ENCODE measurements at places on chromosomes 5 and 9.
A peak's percentile ranks its signal among the peaks of the same experiment; 100 is the strongest.

GRCh38 chr9:137666955-137667670, 48.3 kb downstream of the EHMT1 start:
- DNase-seq, result no peak

DNA sequence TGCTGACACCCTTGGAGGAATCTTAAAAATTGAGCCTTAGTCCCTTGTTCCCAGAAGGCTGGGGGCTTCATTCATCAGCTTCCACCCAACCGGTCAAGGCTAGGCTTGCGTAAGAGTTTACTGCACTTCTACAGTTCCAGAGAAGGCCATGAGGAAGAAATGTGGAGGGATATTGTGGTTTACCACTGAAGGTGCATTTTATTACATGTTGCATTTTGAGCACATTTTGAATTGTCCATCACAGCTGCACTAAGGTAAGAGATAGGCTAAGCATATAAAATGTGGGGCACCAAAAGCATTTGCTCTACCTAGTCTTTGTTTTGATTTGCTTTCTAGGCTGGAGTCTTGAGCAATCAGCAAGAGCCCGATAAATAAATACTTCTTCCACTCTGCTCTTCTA, 167.1 kb upstream of the PAPPA start:
- no peak for DNase-seq

DNA sequence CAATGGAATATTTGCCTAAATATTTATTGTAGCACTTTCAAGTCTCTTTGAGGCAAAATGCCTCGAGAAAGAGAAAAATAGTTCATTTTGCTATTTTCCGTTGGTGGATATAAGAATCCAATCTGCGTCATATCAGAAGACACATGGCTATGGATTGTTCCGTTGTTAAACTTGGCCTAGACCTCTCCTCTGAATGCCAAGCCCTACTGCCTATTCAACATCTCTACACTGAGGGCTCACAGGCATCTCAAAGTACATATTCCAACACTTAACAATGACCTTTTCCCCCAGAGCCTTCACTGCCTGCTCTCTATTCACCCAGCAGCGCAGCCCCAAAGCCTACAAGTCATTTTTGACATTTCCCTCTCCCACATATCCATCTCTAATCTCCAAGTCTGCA, 350.1 kb downstream of the GLIS3 start:
- no peak for DNase-seq

- DNase-seq, result no peak
Measured at GRCh38 chr5:146825033-146825432, 53.5 kb downstream of the PPP2R2B start.

- DNase-seq, result no peak
Measured at GRCh38 chr5:163244445-163244987, 192.9 kb upstream of the CCNG1 start.

- DNase-seq, result no peak
Measured at GRCh38 chr9:93343663-93344062, 107.8 kb upstream of the FAM120A start.

DNA sequence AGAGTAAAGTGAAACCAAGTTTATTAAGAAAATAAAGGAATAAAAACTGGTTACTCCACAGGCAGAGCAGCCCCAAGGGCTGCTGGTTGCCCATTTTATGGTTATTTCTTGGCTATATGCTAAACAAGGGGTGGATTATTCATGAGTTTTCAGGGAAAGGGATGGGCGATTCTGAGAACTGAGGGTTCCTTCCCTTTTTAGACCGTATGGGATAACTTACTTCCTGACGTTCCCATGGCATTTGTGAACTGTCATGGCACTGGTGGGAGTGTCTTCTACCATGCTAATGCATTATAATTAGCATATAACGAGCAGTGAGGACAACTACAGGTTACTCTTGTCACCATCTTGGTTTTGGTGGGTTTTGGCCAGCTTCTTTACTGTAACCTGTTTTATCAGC, 323.9 kb upstream of the PTGER4 start:
- DNase-seq, result no peak

DNA sequence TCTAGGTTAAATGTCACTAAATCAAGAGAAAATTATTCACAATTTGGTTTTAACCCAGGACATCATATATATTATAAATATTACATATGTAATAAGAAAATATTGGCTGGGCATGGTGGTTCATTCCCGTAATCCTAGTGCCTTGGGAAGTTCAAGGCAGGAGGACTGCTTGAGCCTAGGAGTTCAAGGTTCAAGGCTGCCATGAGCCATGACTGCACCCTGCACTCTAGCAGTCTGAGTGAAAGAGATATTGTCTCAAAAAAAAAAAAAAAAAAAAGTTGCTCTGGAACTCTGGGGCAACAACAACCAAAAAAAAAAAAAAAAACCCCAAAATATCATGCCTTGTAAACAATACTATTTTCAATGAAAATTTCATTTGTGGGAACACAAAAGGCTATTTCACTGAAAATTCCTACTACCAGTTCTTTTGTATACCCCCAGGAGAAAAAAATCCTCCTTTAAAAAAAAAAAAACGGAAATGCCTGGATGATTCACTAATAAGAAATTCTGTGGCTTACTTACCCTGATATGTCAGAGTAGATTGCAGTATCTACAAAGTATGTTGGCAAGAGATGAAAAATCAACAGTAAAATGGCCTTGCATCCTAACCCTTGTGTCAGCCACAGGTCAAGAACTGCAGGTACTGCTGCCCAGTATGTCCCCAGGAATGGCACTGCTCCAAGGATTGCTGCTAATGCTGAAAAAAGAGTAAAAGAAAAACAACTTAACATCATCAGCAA, 22.6 kb upstream of the CTNNAL1 start:
- peak; percentile 61 for DNase-seq

- DNase-seq, result no peak
Measured at GRCh38 chr5:172113036-172113435, 75.0 kb downstream of the STK10 start.

- no peak for DNase-seq
Measured at GRCh38 chr5:78727786-78728761, 79.5 kb upstream of the LHFPL2 start.

GRCh38 chr5:178474562-178475184, 115.5 kb downstream of the COL23A1 start:
- DNase-seq, result no peak

DNA sequence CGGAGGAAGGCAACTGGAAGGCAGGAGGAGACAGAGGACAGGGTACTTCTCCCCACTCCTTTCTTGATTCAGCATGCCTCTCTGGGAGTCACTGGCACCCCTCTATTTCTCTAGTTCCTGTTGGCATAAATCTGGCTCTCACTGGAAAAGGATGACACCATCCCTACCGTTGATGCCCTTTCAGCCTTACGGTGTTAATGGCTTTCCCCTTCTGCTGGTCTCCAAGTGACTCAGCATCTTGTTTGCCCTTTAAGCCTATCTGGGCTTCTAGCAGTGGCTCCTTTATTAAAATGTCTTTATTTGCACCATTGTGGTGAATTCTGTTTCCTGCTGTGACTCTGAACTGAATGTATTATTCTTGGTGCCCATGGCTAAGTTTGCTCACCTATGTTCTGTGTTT, 227.3 kb upstream of the GLRA1 start:
- DNase-seq, result no peak

- no peak for DNase-seq
Measured at GRCh38 chr9:127058645-127059021, 63.8 kb downstream of the ANGPTL2 start.

DNA sequence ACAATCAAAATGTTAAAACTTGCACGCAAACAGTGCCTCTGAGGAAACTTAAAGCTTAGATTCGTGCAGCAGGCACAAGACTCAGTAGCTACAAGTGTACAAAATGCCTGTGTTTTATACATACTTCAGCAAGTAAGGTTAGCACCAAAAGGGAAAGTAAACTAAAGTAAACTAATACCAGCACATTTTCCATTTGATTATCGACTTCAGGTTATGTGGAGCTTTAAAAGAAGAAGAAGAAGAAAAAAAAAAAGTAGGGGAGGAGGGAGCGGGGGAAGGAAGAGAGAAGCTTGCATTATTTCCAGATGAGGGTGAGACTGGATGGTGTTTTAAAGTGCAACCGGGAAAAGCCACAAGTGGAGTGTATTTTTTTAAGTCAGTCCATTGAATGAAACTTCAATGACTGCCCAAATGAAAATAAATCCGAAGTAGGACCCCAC, 596 bp upstream of the ADAMTS6 start:
- DNase-seq, result no peak

DNA sequence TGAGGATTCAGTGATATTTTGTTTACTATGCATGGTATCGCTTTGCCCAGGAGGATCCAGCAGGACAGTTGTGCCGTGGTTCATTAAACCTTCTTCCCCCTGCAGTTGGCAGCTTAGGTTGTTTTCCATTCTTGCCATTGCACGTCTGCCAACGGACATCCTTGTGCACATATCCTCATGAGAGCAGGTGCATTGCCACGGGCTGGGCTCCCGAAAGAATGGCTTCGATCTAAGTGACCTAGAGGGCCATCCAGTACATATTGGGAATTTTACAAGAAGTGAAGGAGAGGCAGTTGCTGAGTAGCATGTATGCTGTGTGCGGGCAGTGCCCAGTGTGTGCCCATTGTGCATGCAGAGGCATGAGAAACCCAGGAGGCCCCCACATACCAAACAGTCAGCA, 22.1 kb downstream of the HRH2 start:
- no peak for DNase-seq

- DNase-seq, result no peak
Measured at GRCh38 chr9:32200241-32200640, 184.2 kb upstream of the ACO1 start.

GRCh38 chr5:121968910-121969607, 7.3 kb downstream of the SRFBP1 start:
- peak; percentile 96 for DNase-seq

DNA sequence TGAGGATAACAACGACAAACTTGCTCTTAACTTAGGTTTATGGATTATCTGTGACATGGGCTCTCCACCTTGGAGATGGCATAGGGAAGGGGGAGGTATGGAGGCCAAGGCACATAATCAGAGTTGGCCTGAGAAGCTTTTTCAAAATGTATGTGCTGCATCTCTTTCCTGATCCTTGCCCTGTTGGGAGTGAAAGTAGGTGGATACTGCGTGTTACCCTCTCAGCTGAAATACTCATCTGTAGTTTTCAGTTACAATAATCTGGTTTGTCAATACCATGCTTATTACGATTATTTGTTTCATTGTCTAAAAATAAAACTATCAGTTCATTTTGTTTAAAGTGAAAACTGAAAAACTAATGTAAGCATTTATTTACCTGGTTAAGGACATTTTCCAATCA, 86.7 kb downstream of the SLC44A1 start:
- no peak for DNase-seq

GRCh38 chr9:38372762-38373619, 19.5 kb upstream of the ALDH1B1 start:
- DNase-seq, result no peak

GRCh38 chr5:40879163-40879942, 29.9 kb upstream of the C7 start:
- no peak for DNase-seq

DNA sequence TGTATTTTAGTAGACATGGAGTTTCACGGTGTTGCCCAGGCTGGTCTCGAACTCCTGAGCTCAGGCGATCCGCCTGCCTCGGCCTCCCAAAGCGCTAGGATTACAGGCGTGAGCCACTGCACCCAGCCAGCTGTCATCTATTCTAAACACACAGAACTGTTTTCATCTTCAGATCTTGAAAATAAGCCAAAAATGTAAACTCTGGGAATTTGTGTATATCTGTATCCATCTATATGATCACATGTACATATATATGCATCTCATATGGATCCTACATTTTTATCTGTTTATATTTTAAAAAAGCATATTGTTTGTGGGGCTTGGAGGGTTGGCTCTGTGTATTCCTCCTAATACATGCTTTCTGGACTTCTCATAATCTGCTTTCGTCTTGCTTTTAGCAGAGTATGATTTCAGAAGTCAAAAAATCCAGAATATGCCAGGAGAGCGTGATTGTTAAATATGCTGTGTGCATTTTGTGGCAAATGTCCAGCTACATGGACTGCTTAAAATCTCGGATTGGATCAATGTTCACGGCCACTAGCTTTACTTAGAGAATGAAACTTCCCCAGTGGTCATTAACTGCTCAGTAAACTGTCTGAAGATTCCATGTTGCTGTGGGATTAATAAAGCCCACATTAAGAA, 274.4 kb upstream of the IRX1 start:
- no peak for DNase-seq

- no peak for DNase-seq
Measured at GRCh38 chr9:126290871-126291270, 35.8 kb upstream of the MVB12B start.

DNA sequence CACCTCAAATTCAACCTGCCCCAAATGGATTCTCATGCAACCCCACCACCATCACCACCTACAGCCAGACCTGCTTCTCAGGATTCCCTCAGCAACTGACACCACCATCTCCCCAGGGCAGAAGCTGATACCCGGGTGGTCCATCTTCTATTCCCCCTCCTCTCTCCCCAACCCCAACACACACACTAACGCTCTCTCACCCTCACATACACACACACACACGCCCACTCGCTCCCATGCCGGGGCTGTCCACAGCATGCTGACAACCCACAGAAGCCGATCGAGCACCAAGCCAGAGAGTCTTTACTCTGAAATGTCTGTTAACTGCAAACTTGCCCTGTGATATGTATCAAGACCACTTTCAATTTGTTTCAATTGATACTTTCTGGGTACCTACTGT, 28.4 kb downstream of the B4GALT1 start:
- DNase-seq, result no peak

- no peak for DNase-seq
Measured at GRCh38 chr5:61626639-61627282, 294.7 kb downstream of the ZSWIM6 start.

- DNase-seq, result no peak
Measured at GRCh38 chr9:127856094-127856728, 1.8 kb upstream of the ENG start.

GRCh38 chr5:59746241-59746765, 147.2 kb downstream of the PDE4D start:
- peak; percentile 43 for DNase-seq

DNA sequence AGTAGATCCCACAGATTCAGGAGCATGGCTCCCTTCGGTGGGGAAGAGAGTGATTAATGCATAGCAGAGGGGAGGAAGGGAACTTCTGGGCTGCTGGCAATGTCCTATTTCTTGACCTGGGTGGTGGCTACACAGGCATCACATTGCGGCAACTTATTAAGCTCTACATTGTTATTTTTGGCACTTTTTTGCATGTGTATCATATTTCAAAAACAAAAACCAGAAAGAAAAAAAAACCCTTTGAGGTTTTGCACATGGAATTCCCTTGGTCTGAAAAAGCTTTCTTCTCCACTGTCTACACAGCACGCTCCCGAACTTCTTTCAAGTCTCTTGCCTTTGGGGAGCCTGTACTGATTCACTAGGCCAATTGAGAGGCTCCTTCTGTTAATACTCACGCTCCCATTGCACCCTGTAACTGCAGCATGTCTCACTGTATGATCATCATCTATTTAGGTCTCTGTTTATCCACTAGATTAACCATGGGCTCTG, 25.1 kb downstream of the CEMIP2 start:
- DNase-seq, result no peak

GRCh38 chr9:123691765-123692303, 238.1 kb downstream of the DENND1A start:
- no peak for DNase-seq

All from AG09309 (cell line).